Karpas-422 (cell line): ENCODE measurements at places on chromosomes 16 and 17. TPM values are rescaled to one million over a fixed set of nuclear protein-coding genes. Genes with fewer than 3 reads are reported as not detected.

DNA sequence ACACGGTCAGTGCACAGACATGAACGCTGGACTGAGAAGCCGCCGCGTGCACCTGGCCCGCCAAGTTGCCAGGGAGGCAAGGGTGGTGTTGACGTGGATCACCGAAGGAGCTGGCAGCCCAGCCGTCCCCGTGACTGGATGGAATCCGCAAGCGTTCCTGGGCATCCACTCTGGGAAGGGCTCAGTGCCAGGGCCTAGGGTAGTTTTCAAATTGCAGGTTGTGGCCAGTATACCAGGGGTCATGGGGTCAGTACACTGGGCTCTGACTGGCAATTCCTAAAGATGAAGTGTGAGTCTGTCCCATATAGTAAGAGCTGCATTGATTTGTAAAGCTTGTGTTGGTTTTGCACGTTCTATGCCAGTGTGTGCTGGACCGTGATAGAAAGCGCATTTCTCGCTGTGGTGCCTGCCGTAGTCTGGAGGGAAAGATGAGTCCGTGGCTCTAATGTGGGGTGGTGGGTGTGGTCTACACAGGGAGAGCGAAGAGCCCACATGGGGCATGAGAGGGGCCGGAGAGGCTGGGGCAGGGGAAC lies 21.1 kb upstream of the METRNL start:
- DNase-seq, result no peak

The KRTAP3-3 gene
- total RNA-seq, result not detected in 2 replicates

The GUCY2D gene
- total RNA-seq, result not detected in 2 replicates

- DNase-seq, result no peak
Observed at GRCh38 chr16:48113001-48113400, 42.8 kb downstream of the ABCC12 start.

The TAOK1 gene
- 39.6 and 47.5 TPM in 2 replicates for total RNA-seq

DNA sequence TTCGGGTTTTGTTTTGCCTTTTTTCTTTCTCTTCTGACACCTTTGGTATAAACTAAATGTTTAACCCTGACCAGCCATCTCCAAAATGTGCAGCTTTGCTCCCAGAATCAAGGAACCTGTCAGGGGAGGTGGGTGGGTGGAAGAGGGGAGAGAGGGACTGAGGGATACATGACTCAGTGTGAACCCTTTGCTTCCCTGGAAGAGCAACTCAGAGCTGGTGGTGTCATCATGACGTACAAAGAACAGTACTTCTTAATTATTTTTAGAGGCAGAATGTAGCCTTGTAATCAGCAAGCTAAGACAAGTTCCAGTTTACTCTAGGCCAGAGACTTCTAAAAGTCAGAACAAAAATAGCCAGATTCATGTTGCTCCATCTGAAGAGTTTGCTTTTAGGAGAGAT lies 119.6 kb upstream of the HAS3 start:
- DNase-seq, result no peak

DNA sequence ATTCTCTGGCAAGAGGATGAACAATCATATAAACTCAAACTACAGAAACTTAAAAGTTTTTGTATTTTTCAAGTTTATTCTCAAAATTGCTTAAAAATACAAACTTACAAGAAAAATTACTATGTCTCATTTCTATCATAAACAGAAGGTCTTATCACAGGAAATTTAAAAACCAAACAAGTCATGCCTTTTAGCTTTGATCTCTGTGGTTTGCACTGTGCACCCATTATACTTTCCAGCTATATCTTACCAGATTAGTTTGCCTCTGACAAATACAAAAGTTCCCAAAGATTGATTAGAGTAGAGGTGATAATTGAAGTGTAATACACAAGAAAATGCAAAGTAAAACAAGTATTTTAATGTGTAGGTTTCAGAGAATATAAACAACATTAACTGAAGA lies 117.4 kb downstream of the MYO1D start:
- DNase-seq, result no peak

- no peak for DNase-seq
Observed at GRCh38 chr17:57436565-57436964, 180.2 kb downstream of the MSI2 start.
